ENCODE measurements at places on chromosomes 16 and 17.

- DNase-seq: no peak
These were observed 6.7 kb upstream of the B9D1 start for GRCh38 chr17:19369107-19369778.

GRCh38 chr17:56597495-56597990 lies 4.0 kb downstream of the NOG start:
- peak; percentile 67 for DNase-seq

- peak; percentile 23 for DNase-seq
These were observed 93.1 kb downstream of the RTN4RL1 start for GRCh38 chr17:1931844-1932579.

DNA sequence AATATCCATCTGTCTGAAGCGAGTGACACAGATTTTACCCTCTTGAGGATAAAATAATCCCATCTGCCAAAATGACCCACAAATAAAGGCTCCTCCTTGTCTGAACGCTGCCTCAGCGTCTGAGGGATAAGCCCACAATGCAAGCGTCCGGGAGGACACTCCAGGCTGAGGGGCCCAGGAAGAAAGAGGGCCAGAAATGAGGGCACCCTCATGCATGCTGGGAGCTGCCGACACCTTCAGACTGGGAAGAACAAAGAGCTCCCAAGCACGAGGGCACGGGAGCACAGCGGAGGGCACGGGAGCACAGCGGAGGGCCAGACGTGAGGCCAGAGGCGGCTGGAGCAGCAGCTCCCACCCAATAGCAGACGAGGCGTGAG lies 126.9 kb downstream of the ZNF778 start:
- no peak for DNase-seq

DNA sequence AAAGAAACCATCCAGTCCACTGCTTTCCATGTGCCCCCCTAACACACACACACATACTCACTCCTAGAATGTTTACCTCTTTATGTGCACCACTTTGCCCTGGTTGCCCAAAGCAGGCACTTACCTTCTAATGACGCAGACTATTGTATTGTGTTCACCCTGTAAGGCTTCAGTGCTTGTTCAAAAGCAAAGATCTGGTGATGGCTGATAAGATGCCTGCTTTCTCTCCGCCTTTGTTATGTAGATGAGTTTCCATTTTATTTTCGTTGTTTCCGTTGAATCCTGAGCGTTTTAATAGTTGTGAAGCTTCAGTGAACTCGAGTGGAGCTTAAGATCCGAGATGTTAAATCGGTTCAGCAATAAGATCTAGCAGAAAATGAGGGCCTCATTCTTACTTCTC lies 452.7 kb downstream of the TMEM114 start:
- DNase-seq: no peak

DNA sequence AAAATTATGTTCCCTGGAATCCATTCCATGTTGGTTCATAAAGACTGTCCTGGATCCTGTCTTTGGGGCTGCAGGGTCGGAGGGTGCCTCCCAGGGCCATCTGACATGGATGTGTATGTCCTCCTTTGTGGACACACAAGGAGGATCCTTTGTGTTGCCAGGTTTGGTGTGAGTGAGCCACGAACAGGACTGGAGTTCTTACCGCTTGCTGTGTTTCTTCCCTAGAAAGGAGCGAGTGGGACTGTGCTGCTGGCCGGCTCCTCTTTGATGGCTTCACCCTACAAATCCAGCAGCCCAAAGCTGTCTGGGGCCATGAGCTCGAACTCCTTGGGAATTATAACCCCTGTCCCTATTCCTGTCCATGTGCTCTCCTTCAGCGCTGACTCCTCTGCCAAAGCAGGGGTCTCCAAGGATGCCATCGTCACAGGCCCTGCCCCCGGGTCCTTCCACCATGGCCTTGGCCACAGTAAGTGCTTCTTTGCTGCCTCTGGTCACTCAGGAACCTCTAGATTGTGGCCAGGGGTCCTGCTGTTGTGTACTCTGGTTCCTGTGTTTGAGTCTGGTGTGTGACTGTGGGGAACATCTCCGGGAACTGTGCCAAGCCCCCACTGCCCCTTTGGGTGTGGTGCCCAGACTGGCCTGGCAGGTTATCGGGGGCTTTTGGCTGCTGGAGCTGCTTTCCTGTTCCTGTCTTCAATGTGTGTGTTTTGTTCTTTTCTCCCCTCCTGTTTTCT lies 29.5 kb downstream of the UBN1 start:
- DNase-seq: no peak
